ENCODE measurements at places on chromosomes 16 and 17.

- no peak for DNase-seq
Measured at GRCh38 chr17:43741636-43742035, 17.0 kb downstream of the SOST start.

- DNase-seq = peak; percentile 53
Measured at GRCh38 chr16:53022374-53022773, 30.3 kb downstream of the CHD9NB start.

- no peak for DNase-seq
Measured at GRCh38 chr16:10827691-10828341, 9.2 kb upstream of the TVP23A start.

DNA sequence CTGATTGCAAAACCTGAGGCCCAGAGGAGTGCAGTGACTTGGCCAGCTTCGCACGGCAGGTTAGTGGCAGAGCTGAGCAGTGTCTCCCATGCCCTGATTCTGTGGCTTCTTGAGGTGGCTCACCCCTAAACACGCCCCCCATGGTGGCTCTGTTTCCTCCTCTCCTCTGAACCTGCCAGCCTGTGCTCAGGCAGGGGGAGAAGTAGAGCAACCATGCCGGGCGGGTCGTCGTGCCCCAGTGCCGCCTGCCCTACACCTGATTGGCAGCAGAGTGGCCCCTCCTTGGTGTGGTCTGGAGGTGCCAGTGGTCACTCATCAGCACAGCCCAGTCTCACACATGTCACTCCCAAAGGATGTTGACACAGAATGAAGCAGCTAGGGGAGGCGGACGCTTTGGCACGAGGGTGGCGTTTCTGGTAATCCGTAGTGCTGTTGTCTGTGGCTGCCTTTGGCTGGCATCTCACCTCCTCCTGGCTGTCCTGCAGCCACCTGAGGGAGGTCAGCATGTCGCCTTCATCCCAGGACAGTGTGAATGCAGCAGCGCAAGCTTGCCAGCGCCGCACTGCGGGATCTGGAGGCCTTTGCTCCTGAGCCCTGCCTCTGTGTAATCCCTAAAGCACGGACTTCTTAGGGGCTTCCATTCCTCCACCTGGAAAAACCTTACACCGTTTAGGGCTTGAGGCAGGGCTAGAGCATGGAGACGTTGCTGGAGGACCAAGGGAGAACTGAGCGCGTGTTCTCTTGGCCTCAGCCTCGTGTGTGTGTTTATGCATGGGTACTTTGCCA lies 294.7 kb downstream of the SEC14L1 start:
- DNase-seq = no peak

GRCh38 chr16:31695667-31696066 lies 168.0 kb downstream of the AHSP start:
- peak; percentile 35 for DNase-seq

DNA sequence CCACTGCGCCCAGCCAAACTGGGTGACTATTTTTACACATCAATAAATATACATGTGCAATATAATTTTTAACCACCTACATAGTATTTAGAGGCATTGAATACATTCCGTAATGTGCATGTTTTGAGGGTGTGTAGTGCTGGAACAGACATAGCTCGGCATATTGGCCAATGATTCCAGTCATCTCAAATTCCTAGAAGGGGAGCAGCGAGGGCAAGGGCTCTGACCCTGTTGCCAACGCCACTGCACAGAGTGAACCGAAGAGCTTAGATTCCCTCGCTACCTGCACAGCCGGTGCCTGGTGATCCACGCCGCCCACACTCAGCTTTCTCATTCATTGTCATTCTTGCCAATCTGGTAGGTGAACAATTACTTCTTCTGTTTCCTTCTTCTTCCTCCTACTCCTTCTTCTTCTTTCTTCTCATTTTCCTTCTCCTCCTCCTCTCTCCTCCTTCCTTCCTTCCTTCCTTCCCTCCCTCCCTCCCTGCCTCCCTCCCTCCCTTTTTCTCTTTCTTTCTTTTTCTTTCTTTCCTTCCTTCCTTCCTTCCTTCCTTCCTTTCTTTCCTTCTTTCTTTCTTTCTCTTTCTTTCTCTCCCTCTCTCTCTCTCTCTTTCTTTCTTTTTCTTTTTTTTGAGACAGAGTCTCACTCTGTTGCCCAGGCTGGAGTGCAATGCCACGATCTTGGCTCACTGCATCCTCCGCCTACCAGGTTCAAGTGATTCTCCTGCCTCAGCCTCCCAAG lies 26.3 kb upstream of the ATP2A3 start:
- no peak for DNase-seq

DNA sequence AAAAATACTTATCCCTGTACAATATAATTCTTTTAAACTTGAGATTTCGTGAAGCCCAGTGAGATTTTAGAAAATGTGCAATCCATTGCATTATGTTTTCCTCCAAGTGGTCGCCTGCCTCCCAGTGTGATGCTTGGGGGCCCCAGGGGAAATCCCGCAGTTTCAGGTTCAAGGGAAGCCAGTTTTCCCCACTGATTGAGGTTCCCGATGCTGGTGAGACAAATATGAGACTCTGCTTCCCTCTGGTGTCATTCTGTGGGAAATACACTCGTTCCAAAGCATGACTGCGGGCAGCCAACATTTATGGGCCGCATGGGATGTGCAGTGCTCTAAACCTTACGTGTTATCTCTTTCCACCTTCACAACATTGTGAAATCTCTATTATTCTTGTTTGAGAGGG lies 200.8 kb downstream of the PRKCB start:
- peak; percentile 58 for DNase-seq

DNA sequence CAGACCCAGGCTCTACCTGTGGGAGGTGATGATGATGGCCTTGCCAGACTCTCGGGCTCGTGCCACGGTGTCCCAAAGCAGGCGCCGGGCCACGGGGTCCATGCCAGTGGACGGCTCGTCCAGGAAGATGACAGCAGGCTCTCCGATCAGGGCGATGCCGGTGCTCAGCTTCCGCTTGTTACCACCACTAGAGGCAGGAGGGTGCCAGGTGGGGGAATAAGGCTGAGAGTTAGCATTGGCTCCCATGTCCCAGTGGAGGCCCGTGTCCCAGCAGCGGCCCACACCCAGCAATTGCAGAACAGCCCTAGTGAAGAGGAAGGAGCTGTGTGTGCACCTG lies 10.3 kb upstream of the RNPS1 start:
- no peak for DNase-seq
